Lower leg skin (tissue), 4 donors: ENCODE measurements at places on chromosomes 5 and 9.

GRCh38 chr5:138611678-138612218, 36.5 kb upstream of the HSPA9 start:
- no peak for DNase-seq

DNA sequence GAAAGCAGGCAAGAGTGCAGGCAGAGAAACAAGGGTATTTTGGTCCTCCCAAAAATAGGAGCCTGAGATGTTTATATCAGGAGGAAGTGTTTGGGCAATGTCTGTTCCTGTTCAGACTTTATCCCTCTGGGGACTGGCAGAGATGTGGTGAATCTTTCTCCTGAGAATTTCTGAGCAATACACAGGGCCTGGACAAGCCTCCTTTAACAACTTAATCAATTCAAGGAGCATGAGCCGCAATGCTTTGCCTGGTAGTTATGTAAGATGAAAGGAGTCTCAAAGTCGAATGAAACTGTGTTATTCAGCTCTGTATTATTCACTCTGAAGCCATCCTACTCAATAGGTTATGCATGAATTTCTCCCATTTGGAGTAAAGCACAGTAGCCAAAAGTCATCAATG, 365.6 kb downstream of the MAN2A1 start:
- DNase-seq = no peak

DNA sequence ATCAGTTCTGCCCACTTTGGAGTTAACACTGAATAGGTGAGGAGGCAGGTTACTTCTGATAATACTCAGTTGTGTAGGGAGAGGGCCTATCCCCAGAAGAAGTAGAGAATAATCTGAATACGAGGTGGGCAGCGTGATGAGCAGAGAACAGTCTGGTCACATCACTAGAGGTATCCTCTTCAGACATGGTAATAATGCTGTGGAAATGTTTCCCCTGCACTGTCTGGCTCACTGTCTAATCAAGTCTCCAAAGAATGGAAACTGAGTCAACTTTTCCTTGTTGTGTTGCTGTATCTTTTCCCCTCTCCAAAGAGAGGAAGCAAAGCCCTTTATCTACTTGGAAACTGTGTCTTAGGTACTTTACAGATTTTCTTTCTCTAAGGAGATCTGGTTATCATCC, 110.9 kb upstream of the ANKRD55 start:
- no peak for DNase-seq

GRCh38 chr9:22201256-22201655, 192.2 kb upstream of the CDKN2B start:
- no peak for DNase-seq

GRCh38 chr5:1747079-1747802, 52.4 kb downstream of the MRPL36 start:
- peak; percentile 76 for DNase-seq

DNA sequence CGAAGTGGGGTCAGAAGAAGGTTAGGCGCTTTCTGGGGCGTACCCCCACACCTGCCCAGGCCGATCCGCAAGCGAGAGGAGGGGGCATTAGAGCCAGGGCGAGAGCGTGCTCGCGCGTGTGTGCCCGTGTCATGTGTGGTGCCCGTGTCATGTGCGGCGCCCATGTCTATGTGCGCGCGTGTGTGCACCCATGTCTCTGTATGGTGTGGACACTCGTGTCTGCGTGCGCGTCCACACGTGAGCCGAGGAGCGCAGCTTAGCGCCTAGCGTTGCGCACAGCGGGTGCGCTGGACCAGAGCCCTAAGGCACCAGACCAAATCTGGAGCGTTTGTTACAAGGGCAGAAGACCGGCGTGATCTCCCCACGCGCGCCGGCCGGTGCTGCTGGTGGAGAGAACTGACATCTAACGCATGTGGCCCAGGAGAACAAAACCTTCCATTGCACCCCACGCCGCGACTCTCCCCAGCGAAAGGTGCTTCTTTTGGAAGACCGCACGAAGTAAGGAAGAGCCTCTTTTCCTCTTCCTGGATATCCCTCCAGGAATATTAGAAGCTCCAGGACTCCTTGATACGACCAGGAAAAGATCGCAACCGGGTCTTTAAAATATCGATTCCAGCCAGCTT, 644 bp downstream of the NIM1K start:
- no peak for DNase-seq

DNA sequence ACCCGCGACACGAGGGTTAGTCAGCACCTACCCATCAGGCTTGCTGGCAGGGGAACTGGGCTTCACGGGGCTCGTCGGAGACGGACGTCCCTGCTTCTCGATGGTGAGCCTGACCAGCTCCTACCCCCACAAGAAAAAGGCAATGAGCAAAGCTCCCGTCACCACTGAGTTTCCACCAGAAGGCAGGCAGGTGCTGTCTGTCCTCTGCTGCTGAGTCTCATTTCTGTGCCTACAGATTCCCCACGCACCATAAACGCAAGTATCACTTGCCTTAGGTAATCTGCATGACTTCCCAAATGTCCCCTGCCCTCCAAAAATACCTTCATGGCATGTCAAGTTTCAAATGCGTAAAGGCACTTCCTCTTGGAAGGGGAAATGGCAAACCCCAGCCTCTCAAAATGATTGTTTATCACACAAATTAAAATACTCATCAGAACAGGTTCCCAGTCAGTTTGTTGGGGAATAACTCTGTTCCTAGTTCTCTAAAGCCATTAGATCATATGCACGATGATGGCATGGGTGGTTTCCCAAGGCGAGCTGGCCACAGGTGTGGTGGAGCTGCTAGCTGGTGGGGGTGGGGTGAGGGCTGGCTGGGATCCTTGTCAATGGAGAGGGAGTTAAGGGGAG, 85.0 kb downstream of the PRRT1B start:
- DNase-seq = no peak

- DNase-seq = no peak
These were observed 8.6 kb downstream of the HAPLN1 start for GRCh38 chr5:83711982-83712601.

- DNase-seq = no peak
These were observed 1.9 kb downstream of the RAI14 start for GRCh38 chr5:34657988-34658387.

DNA sequence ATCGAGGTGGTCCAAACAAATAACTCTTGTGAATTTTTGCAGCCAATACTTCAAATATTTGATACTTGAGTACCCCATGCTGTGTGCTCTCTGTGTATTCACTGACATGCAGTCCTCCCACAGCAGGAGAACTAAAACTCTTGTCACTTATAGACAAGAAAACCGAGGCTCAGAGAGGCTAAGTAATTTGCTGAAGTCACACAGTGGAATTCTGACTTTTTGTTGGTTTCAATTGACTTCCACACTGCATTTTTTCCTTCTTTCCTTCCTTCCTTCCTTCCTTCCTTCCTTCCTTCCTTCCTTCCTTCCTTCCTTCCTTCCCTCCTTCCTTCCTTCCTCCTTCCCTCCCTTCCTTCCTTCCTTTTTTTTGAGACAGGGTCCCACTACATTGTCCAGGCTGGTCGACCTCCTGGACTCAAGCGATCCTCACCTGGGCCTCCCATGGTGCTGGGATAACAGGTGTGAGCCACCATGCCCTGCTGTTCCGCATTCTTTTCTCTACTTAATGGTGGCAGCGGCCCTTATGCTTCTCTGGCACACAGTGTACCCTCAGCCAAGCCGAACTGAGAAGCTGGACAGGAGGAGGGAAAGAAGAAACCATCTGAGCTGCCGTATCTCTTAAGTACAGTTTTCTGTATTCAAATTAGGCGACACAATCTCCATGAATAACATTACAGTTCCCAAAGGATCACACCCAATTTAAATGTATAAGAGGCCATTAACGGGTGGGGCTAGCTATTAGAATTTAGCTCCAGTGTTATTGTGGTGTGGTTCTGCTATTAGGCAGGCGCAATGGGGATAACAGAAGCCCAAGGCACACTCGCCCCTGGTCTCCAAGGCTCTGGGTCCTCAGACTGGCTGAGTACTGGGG, 38.4 kb upstream of the GRHPR start:
- DNase-seq = no peak

DNA sequence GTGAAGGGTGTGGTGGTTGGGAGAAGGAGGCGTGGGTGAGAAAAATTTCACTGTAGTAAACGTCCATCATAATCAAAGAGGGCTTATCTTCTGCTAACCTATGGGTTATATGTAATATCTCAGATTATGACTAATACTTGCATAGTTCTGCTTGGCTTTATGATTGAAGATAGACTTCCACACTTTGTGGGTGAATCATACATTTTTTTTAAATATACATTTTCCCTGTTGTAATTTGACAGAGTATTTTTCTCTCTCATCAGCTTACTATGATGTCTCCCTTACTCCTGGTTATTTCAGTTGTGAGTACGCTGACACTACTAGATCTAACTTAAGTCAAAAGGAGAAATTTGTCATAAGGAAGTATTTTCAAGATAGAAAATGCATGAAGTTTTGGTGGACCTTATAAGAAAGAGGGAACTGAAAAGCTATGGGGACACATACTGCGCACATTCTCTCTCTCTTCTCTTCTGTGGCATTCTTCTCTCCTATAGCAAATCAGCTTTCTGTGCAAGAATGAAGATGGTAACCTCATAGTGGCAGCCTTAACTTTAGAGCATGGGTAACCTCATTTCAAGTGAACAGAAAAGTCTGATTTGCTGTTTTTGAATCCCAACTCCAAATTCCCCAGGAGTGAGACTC, 4.9 kb upstream of the JAK2 start:
- no peak for DNase-seq

- peak; percentile 90 for DNase-seq
These were observed 235.8 kb downstream of the ROR2 start for GRCh38 chr9:91714020-91714806.

DNA sequence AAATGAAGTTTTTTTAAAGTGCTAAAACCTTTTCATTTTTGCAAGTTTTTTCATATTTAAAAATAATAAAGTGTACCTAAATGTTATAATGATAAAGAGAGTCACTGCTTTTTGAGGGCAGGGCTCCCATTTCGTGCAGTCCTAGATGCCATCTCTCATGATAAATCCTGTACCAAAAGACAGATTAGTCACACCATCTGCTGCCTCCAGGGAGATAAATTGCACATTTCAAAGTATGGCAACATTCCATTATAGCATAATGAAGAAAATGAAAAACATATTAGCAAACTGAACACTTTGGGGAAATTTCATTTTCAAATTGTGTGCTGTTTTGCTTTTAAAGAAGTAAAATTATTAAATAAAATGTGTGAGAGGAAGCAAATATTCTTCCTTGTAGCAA, 257.2 kb downstream of the KIAA0825 start:
- no peak for DNase-seq

GRCh38 chr5:38329132-38329715, 70.9 kb downstream of the EGFLAM start:
- no peak for DNase-seq

GRCh38 chr5:135828782-135829127, 5.7 kb upstream of the SLC25A48 start:
- no peak for DNase-seq

GRCh38 chr9:124037790-124038189, 26.2 kb downstream of the LHX2 start:
- no peak for DNase-seq

DNA sequence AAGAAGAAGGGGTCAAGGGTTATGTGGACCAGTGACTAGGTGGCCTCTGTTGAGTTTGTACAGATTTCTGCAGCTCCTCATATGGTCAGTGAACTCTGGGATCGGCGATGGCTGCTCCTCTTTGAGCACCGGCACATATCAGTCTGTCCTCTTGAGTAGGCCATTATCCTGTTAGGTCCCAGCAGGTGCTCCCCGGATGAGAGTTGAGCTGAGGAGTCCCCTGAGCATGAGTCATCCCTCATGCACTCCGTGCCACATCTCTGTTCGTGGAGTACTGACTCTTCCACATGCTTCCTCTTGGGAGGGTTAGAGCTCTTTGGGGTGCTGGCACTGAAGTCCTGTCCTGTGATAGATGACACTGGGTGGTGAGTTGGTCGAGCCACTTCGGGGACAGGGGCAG, 143.7 kb downstream of the PTTG1 start:
- DNase-seq = no peak

DNA sequence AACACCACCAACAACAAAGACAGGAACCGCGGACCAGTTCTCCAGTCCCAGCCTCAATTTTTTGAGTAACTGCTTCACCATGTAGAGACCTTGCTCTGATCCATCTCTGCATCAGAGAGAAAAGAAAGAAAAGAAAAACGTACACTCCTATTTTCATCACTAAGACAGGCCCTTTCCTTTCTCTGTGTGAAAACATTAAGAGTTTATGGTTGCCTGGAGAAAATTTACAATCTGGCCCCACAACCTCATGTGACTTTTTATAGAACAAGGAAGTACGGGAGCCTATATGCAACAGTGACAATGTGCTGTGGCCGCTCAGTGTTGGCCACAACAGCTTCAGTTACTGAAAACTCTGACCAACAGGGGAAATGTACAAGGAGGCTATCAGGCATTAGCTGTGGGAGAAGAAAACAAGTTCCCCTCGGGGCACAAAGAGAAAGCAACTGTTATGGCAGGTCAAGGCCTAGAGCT, 272.9 kb upstream of the PTGER4 start:
- no peak for DNase-seq

DNA sequence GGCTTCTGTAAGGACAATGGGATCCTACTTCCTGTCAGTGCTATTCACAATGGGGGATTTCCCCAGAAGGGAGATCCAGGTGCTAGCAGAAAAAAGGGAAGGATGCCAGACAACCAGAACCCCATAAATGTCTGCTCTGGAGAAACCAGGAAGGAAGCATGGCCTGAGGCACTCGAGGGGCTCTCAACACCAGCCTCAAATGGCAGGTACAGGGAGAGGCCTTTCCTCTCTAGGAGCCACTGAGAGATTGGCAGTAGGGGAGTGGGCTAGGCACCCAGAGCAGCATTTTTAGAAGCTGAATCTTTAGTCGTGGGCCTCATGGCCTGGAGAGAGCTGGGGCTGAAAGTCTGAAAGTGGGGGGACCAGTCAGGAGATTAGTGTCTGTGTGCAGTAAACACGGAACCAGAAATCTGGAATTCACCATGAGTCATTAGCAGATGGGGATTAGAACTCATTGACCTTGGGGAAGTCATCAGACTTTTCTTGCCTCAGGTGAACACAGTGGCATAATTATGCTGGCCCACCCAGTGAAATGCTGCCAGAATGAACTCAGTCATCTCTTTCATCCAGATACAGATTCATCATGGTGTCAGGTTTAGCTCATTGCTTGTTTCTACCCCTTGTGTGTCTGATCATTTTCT, 28.3 kb downstream of the ARHGEF28 start:
- DNase-seq = no peak

DNA sequence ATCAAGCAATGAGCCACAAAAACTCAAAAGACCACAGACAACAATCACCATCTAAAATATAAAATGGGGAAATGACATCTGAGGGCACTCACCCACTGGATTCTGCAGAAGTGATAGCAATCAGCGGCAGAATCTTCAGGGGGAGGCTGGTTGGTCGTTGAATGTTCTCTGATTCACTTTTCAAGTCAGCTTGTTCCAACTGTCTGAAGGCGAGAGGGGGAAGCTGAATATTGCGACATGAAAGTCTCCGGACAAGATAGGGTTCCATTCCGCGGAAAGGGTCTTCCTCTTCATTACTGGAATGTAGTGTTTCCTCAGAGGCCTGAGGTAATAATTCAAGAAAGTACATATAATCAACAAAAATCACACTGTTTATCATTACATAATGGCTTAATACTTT, 94.9 kb upstream of the PDE4D start:
- no peak for DNase-seq

GRCh38 chr5:95910521-95910920, 51.1 kb downstream of the ELL2 start:
- DNase-seq = no peak
